ENCODE measurements at places on chromosomes 7 and 10. TPM values are rescaled to one million over a fixed set of nuclear protein-coding genes. Genes with fewer than 3 reads are reported as not detected.

DNA sequence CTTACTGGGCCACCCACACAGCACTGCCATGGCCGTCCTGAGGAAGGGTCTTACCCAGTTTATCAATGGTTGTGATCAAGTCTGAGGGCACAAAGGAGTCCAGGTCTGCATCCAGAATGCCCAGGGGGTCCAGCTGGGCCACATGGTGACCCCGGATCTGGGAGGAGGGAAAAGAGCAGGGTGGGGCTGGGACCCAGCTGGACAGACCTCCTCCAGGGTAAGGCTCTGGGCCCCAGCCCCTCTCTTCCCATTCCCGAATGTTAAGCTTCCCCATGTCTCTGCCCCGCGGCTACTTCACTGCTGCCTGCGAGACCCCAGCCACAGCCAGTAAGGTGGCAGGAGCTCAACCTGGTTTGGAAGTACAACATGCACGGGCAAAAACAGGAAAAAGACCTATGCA, 9.5 kb downstream of the OGDHL start:
- DNase-seq: no peak

DNA sequence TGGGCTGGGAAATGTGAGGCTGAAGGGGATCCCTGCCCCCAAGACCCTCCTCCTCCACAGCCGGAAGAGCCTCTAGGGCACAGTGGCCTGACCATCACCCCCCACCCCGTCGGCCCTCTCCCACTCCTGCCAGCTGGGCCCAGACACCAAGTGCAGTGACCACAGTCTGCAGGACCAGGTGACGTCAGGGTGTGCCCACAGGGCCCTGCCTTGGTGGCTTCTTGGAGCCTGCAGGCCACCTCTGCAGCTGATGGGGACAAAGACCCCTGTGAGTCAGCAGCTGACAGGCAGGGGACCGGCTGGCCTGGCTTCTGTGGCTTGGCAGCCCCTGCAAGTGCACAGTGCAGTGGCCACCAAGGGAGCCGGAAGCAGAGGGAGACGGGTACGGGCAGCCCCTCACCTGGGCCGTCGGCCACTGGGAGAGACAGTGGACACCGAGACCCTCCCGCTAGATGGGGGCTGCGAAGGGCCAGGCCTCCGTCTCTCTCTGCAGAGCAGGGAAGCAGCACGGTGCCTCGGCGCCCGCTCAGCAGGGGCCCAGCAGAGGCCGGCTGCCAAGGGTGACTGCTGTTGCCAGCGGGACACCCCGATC, 274.6 kb downstream of the ELFN1 start:
- no peak for DNase-seq

DNA sequence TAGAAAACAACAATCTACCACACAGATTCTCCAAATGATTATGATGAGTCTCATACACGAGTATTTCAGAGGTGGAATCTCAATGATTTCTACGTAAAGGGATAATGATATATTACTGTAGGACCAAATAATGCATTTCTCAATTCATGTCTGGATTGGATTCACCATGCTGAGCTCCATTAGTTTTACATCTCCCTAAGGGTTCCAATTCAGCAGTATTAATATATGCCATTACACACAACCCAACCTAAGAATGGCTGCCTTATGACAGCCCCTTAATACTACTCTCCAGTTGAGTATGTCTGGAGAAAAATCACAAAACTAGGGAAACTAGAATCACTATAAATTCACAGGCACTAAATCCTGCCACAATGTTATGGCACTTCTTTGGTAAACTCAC, 234.3 kb upstream of the PLXNA4 start:
- DNase-seq: no peak

PTPN12 gene
- total RNA-seq: 38.4 TPM

GRCh38 chr7:141558544-141559183, 7.5 kb downstream of the AGK start:
- no peak for DNase-seq

Data from HT1080 (cell line).